ENCODE measurements at places on chromosomes 12 and 14. TPM values are rescaled to one million over a fixed set of nuclear protein-coding genes. Genes with fewer than 3 reads are reported as not detected.

GRCh38 chr12:121241156-121241970 lies 31.4 kb downstream of the P2RX4 start:
- no peak for DNase-seq

DNA sequence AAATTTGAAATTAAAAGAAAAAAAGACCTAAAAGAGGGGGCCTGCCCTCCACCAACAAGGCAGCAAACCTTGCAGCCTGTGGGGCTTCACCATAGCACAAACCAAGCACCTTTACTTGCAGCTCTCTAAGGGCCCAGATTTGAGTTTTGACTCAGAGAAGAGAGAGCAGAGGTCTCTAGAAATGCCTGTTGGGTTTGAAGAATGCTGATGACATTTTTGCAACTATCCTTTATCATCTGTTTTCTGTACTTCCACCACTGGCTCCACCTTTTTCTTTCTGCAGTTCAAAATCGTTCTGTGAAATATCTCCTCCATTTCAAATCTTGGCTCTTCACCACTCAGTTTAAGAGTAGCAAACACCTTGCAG lies 83.8 kb upstream of the HMGA2 start:
- no peak for DNase-seq

GRCh38 chr12:23909551-23909950 lies 39.9 kb downstream of the SOX5 start:
- no peak for DNase-seq

DNA sequence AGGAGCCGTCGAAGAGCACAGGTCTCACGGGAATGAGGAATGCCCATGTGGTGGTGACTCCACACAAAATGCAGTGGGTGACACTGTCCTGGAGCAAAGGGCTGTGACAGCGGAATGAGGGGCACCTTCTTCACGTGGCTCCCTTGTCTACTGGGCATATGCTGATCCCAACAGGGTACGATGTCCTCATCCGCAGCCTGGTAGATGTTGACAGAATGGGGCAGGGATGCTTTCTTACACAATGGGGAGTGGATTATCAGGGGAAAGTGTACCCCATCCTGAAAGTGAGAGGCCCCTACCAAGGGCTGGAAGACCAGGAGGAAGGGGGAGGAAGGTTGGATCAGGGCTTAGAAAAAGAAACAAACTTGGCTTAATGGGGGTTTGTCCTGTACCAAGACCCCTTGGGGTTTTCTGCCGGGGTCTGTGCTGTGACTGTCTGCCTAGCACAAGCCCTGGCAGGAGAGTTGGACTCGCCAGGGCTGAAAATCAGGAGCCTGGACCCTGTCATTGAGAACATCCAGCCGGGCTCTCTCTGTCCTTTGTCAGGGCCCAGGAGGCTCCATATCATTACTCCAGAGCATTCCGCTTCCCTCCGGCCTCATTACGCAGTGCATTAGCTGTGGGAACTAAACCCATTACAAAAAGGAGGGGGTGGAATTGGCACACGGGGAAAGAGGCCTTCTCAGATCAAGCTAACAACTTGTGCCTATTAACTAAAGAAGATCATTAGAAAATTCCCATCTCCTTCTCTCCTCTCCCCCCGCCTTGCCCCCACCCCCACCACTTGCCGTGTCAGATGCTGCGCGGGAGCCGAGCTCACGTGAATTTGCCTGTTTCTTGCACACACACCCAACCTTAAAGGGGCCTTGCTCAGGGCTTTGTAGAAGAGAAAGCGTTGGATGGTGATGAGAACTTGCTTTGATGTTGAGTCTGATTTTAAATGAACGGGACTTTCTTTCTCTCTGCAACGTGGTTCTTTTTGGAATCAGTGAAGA lies 171.8 kb upstream of the PARP11 start:
- DNase-seq: no peak

DNA sequence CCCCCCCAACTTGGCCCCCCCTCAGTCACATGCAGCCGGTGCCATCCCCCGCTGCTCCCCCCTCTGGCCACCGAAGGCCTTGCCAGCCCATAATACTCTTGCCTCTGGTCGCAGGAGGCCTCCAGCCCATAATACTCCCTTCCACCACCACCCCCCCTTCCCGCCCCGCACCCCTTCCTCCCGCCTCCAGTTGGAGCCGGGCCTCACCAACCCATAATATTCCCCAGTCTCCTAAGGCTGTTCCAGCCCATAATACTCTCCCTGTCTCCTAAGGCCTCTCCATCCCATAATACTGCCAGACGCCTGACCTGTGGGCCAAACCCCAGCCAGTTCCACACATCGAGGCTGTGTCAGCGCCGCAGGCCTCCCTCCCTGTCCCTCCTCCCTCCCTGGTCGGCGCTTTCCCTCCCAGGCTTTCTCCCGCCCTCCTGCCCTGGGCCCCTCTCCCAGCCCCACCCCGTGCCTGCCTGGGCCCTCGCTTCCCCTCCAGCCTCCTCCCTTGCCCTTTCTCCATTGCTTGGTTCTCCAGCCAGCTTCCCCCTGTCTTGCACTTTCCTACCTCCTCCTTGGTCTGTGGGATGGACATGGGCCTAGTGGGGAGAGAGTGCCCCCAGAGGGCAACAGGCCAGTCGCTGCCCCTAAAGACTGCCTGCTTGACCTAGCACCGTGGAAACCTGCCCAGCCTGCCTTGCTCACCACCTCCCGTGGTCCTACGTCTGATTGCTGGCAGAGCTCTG lies 6.8 kb upstream of the CHD4 start:
- peak; percentile 42 for DNase-seq

- DNase-seq: no peak
Observed at GRCh38 chr12:24252602-24253001, 303.1 kb upstream of the SOX5 start.

GRCh38 chr14:48874711-48875110 lies 711.5 kb downstream of the RPS29 start:
- no peak for DNase-seq

- DNase-seq: no peak
Observed at GRCh38 chr12:121996945-121997612, 24.6 kb upstream of the BCL7A start.

- no peak for DNase-seq
Observed at GRCh38 chr14:99274346-99275221, 2.6 kb upstream of the BCL11B start.

DNA sequence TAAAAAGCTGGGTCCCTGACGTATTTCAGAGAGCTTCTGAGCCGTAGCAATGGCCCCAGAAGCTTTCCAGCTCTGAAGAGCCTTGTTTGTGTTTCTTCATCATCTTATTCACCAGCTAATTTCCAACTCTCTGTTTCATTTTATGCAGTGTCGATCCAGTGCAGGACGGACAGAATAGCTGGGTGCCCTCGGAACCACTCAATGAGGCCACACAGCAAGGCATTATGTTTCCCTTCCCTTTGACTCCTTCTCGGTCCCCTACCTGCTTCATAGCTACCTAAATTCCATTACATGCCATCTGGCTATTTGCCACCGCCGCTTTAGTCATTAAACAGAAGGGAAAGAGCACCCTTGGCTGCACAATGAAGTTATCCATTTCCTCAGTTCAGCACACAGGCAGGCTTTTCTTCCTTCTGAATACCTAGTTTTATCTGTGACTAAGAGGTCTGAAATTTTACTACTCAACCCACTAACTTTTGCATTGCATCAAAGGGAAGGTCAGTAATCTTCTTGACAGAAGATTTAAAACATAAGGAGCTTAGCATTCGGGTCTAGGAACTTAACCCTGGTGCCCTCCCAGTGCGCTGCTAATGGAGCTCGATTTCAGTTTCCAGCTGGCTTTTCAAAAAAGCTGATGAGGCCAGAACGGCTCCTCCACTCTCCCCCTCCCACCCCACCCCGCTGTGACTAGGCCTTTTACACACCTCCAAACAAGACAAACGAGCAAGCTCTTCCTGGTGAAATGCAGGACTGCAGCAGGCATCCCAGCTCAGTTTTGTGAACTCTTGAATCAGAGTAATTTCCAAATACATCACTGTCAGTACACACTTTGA lies 176.8 kb downstream of the GXYLT1 start:
- DNase-seq: no peak

DNA sequence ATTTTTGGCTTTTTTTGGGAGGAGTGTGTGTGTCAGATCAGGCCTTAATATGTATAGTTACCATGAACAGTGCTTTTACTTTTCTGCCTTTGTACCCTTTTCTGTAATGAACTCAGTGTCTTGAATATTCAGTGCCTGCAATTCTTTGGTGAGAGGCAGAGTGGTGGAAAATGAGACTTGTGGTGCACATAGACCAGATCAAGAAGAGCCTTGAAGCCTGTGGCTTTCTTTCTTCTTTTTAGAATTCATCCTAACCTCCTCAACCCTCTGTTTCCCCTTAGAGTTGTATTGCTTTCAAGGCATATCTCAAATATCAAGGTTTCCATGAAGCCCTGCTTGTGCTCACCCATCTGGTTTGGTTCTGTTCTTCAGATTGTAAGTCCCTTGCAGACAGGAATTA lies 2.6 kb downstream of the YLPM1 start:
- peak; percentile 17 for DNase-seq

GRCh38 chr12:93203361-93203760 lies 174.4 kb upstream of the NUDT4 start:
- DNase-seq: no peak

- peak; percentile 52 for DNase-seq
Observed at GRCh38 chr14:92914087-92914656, 8.8 kb upstream of the CHGA start.

- DNase-seq: no peak
Observed at GRCh38 chr12:56014205-56014604, 6.6 kb upstream of the IKZF4 start.

- DNase-seq: no peak
Observed at GRCh38 chr12:48187916-48188695, 4.7 kb downstream of the CCDC184 start.

- DNase-seq: no peak
Observed at GRCh38 chr12:9742661-9743060, 9.8 kb upstream of the CLECL1 start.

DNA sequence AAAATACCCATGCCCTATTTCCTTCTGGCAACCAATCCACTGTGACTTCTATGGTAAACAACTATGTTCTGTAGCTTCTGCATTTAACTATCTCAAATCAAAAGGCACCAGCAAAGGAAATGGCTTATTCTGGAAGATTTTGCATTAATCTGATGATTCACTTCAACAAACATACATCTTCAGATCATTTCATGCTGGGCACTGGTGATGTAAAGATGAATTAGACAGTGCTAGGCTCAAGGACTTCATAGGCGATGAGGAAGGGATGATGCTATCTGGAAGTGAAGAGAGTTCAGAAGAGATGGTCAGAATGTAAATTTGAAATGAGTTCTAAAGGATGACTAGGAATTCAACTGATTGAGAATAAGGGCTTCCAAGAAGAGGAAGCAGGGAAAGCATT lies 363.3 kb downstream of the PAWR start:
- no peak for DNase-seq

DNA sequence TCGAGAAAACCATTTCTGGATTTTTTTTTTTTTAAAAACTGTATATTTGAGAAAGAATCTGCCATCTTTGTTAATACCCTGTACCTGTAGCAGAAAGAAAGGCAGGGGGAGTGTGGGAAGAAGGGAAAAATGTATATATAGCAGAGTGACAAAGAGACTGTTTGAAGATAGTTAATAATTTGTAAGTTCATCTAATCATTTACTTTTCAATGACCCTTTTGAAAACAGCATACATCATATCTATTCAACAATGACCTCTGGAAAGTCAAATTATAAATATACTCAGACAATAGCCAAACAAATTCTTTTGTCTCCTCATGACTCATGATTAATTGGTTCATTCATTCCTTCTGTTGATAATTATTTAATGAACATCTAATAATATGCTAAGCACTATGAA lies 10.9 kb upstream of the CPM start:
- no peak for DNase-seq

- no peak for DNase-seq
Observed at GRCh38 chr14:67787673-67788072, 28.7 kb downstream of the ZFYVE26 start.

- no peak for DNase-seq
Observed at GRCh38 chr14:100988011-100988410, 84.5 kb upstream of the RTL1 start.

GRCh38 chr14:32726516-32726915 lies 212.2 kb upstream of the NPAS3 start:
- no peak for DNase-seq

- no peak for DNase-seq
Observed at GRCh38 chr14:72741826-72742117, 152.1 kb downstream of the DPF3 start.

- no peak for DNase-seq
Observed at GRCh38 chr12:96773031-96773430, 134.0 kb upstream of the NEDD1 start.

- DNase-seq: no peak
Observed at GRCh38 chr14:97624985-97625384, 827.8 kb downstream of the VRK1 start.

DNA sequence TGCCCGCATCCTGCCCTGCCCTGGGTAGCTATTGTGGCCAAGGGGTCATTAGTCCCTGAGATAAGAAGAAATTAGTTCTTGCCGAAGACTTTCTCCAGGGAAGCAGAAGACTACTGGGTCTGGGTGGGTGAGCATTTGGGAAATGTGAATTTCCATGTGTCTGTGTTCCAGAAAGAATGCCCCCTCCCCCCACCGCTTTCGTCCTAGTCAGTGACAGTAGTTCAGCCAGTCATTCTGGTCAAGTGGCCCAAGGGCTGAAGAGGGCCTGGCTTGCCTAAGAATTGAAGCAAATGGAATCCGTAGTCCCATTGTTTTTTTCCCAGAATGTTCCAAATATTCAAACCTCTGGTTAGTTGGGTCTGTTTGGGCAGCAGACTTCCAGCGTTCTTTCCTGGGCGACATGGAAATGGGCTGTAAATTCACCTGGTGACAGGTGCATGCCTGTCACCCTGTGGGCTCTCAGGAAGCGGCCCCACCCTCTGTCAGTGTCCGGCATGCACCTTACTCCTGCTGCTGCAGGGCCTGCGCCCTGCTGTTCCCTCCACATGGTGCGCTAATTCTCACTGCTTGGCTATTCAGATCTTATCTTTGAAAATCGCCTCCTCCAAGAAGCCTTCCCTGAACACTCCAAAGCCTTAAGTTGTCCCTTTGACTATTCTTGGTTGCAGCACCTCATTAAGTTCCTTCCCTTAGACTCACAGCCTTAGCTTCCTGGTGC lies 1.4 kb upstream of the RFLNA start:
- no peak for DNase-seq

- DNase-seq: no peak
Observed at GRCh38 chr12:105677672-105678071, 347.2 kb downstream of the C12orf75 start.

DNA sequence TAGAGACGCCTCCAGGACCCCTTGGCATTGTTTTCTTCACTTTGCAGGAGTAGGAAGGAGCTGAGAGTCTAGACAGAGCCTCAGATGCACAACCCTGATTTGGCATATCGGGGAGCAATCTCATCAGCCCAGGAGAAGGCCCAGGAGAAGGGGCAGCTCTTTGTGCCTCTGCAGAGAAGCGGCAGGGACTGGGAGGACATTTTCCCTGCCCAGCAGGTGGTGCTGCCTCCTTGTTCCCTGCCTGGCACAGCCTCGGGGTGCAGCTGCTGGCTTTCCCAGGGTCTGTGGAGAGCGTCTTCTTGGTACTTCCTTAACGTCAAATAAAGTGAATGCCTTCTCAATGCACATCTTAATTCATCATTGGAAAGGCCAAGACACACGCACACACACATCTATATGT lies 419.5 kb downstream of the TMEM121 start:
- DNase-seq: no peak

Gene SRGAP1
- 0.02 TPM for total RNA-seq

Gene AQP6
- total RNA-seq: not detected

Gene RNASE1
- total RNA-seq: not detected

Gene CMA1
- not detected for total RNA-seq

Gene TAS2R42
- total RNA-seq: not detected

Gene DAO
- not detected for total RNA-seq

Gene P2RX2
- not detected for total RNA-seq

Gene PAX9
- total RNA-seq: 4.4 TPM

Gene ZNF385A
- total RNA-seq: 2.6 TPM

Gene GARIN6
- total RNA-seq: not detected

Gene PLA2G1B
- total RNA-seq: not detected

Measured in OCI-LY7 (cell line).